ENCODE measurements at places on chromosomes 1 and 21. TPM values are rescaled to one million over a fixed set of nuclear protein-coding genes. Genes with fewer than 3 reads are reported as not detected.

The POU3F1 gene
- total RNA-seq, result not detected

The CREB3L4 gene
- 7.9 TPM for total RNA-seq

The SPRR5 gene
- total RNA-seq, result not detected

The OR6N1 gene
- total RNA-seq, result not detected

The MSH4 gene
- 0.37 TPM for total RNA-seq

The CNKSR1 gene
- total RNA-seq, result 0.75 TPM

The TNNT2 gene
- 2.4 TPM for total RNA-seq

The C1orf21 gene
- total RNA-seq, result 43.0 TPM

The ZNF678 gene
- 7.2 TPM for total RNA-seq

The C1orf116 gene
- not detected for total RNA-seq

The AMY1C gene
- not detected for total RNA-seq

The LORICRIN gene
- not detected for total RNA-seq

The KIF26B gene
- 0.32 TPM for total RNA-seq

The F5 gene
- total RNA-seq, result 3.7 TPM

The SLAMF1 gene
- total RNA-seq, result 1.5 TPM

The CD164L2 gene
- total RNA-seq, result not detected

The CHRM3 gene
- total RNA-seq, result 3.0 TPM

The ATP1A4 gene
- total RNA-seq, result not detected

The CACHD1 gene
- total RNA-seq, result 23.8 TPM

The ORC1 gene
- total RNA-seq, result 0.74 TPM

Measured in omental fat pad (tissue), 4 donors.